Peyer's patch (tissue), 4 donors: ENCODE measurements at places on chromosomes 2 and 18.
A peak's percentile ranks its signal among the peaks of the same experiment; 100 is the strongest.

GRCh38 chr2:67649331-67650261 is 252.5 kb downstream of the ETAA1 start:
- peak; percentile 54 for DNase-seq

DNA sequence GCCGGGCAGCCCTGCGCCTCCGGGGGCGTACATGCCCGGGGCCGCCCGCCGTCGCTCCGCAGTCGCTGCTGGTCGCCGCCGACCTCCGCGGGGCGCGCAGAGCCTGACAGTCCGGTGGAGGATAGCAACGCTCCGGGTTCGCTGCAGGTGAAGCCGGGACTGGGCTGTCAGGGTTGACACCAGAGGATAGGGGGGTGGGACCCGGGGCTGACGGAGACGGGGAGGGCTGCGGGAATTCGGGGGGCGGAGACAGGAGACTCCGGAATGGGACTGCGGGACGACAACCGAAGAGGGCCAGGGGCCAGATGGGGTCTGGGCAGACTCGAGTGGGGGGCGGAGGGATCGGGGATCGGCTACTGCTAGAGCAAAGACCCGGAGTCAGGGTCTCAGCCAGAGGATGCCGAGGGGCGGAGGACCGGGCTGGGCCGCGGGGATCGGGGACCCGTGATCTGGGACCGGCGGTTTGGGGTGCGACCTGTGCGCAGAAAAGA is 403 bp downstream of the TMEM127 start:
- peak; percentile 75 for DNase-seq

GRCh38 chr18:72470391-72470790 is 73.8 kb downstream of the CBLN2 start:
- no peak for DNase-seq

- DNase-seq: peak; percentile 53
Measured at GRCh38 chr2:152037743-152038435, 61.0 kb downstream of the CACNB4 start.

GRCh38 chr18:3383381-3383915 is 66.5 kb upstream of the TGIF1 start:
- no peak for DNase-seq

DNA sequence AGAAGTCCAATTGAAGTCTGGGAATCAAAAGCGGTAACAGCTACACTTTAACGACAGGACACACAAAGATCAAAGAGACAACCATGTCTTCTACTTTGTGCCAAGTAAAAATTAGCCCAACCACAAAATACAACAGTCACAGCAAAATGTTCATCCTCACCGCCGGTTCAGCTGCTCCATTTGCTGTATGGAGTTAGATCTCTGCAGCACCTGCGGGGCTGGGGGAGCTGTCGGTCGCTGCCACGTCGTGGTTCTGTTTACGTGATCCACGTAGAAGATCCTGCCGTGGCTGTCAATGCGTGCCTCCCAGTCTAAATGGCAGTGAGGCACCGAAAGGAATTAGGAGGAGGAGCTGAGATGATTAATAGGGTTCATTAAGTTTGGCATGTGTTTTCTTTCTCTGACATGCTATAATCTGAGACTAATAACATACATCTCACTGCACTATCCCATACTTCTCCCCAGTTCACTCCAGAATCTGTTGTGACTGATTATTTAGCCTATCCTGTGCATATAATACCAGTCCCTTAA is 136.5 kb upstream of the STK17B start:
- DNase-seq: no peak

GRCh38 chr2:69816923-69817542 is 12.4 kb upstream of the GMCL1 start:
- peak; percentile 93 for DNase-seq

DNA sequence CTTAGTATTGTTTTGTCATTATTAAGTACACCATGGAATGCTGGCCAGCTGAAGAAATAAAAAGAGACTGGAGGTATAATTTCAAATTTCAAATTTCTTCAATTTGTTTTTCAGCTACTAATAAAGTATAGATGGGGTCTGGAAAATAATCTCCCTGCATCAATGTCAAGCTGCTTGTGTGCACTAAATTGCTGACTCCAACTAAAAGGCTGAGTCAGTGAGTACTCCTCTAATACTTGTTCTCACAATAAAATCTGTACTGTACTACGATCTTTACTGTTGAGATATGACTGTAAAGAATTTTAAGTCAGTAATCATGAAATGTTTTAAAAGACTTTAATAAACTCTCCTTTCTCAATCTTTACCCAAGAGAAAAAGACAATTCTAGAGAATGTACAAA is 131.9 kb downstream of the SATB2 start:
- no peak for DNase-seq

DNA sequence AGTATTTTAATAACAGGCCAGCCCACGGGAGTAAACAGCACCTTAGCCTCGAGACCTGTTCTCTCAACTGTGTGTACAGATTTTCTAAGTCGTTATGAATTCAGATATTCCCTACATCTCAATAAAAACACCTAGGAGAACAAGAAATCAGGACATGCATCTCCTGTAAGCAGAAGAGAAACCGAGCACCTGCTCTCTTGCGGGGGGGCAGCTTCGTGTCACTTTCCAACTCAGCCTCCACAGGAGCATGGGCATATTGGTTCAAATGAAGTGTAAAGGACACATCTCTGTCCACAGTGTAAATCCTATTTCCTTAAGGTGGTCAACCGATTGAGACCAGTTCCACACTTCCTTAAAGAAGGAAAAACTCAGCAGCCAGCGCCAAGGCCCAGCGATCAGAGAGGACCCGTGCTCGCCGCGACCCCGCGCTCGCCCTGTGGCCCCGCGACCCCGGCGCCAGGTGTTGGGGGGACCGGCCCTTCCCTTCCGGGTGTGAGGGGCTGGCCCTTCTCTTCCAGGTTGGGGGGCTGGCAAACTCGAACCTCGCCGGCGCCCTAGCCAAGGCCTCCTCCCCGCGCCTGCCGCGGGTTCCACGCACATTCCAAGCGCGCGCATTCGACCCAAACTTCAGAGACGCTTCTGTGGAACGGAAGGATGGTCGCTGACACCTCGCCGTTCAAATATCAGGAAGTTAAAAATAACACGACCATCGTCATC is 652 bp downstream of the SH3YL1 start:
- DNase-seq: peak; percentile 55

DNA sequence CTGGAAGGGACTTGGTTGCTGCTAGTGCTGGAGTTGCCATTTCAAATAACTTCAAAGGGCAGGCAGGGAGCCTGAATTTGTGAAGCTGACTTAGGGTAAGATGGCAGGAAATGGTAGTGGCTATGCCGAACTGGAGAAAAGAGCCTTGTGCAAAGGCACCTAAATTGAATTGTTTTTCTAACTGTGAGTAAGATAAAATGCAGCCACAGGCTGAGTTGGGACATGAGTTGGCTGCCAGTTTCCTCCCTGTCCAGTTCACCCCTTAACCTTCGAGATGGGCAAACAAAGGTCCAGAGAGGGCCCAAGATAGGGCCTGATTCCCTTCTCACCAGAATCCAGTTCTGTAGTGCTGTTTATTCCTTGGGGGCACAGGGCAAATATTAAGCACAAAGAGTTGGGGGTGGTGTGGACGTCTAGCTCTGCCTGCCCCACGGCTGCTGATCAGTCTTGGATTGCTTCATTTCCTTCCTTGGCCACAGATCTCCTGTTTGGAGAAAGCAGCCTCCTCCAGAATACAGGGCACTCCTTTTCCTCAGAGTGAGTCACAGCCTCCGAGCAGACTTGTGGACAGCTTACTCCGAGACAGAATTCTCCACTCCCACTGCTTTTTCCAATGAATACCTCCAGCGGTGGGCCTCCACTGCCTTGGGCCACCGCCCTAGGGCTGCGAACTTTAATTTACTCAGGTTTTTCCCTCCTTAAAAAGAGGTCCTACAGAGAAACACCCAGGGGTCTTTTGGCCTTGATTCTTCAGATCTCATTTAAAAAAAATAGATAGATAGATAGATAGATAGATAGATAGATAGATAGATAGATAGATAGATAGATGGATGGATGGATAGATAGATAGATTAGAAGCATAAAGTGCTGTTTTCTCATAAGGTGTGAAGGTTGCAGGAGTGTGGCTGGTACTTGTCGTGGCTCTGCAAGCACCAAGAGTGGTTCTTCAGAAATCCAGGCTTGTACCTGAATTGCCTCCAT is 18.4 kb upstream of the SLC20A1 start:
- DNase-seq: no peak

- no peak for DNase-seq
Measured at GRCh38 chr2:182592691-182593393, 123.2 kb upstream of the DNAJC10 start.

GRCh38 chr2:15803543-15804245 is 136.7 kb upstream of the MYCN start:
- no peak for DNase-seq
